Kasumi-1 (cell line): ENCODE measurements at places on chromosomes 11 and 22.

GRCh38 chr11:701741-702461 is 4.1 kb upstream of the EPS8L2 start:
- DNase-seq, result no peak

DNA sequence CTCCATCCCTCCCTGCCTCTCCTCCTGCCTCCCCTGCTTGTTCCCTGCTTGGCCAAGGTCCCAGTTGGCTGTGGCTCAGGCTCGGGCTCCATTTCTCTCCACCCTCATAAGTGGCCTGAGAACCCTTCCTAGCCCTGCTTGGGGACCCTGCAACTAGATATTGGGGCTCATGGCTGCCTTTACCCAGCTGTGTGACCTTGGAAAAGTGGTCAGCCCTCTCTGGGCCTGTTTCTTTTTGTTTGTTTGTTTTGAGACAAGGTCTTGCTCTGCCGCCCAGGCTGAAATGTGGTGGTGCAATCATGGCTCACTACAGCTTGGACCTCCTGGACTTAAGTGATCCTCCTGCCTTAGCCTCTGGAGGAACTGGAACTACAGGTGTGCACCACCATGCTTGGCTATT is 20.3 kb upstream of the CABP2 start:
- DNase-seq, result no peak

- no peak for DNase-seq
Measured at GRCh38 chr11:38046571-38047135, 1448.6 kb upstream of the RAG2 start.

DNA sequence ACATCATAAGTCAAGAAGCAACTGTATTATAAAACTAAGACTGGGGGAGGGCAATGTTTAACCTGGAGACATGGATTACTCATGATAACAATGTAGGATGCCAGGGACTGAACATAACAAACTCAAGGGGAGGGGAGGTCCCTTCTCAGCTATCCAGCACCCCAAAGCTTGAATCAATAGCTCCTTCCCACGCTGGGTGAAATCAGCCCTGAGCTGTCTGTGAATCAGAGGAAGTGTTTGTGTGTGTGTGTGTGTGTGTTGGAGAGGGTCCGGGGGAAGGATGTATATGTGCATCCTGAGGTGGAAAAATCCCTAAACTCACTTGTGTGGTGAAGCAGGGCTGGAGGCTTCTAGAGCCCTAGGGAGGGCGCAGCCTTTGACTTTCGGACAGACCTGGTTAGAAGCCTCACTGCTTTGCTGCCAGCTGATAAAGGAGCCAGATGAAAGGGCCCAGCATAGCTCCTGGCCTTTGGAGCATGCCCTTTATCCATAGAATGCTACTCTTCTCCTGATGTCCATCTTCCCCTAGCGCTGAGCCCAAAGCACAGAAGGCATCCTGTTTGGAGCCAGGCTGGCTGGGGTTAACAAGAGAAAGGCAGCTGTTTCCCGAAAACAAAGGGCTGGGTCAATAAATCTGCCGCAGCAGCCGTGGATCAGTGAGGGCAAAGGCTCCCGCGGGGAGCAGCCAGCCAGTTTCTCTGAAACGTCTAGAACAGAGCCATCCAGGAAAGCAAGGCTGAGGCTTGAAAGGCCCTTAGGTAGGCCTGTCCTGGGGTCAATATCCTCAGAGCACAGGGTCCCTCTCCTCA is 35.8 kb downstream of the TNKS1BP1 start:
- no peak for DNase-seq

DNA sequence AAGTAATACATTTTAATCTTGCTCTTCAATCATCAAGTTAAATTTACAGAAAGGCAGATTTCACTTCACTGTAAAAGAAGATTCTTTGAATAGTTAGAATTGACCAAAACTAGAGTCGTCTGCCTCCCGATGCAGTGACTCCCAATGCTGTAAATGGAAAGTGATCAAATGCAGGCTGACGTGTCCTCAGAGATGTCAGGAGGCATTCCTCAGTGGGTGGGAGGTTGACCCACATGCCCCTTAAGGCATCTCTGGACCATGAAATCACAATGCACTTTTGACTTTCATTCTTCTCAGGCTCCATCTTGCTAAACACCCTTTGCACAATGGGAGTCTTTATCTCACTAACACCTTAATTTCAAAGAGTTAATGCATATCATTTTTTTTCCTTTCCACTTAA is 19.0 kb upstream of the CECR2 start:
- no peak for DNase-seq
